GM12891 (cell line): ENCODE measurements at places on chromosomes 1 and 21.
A peak's percentile ranks its signal among the peaks of the same experiment; 100 is the strongest.

- no peak for DNase-seq
These were observed 1.5 kb downstream of the GRIK3 start for GRCh38 chr1:37032660-37033354.

DNA sequence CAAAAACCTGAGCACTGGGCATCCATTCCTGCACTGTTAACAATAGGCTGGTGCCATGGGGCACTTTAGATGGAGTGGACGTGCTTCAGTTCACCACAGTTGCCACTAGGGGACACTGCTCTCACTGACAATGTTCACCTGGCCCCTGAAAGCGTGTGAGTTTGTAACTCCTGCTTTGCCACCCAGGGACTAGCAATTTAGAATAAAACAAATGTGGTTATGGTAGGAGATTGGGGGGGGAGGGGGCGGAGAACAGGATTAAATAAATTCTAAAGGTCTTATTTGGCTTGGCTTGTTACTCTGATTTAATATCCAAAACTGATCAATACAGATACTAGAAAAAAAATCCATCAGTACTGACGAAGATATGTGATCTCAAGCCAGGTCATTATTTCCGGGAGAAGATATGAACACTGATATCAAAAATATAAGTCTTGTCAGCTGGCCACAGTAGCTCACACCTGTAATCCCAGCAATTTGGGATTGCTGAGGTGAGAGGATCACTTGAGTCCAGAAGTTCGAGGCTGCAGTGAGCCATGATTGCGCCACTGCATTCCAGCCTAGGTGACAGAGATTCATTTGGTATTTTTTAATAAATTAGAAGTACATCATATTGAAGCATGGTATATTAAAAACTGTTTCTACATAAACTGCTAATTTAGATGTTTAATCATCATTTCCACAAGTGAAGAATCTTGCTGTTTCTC lies 23.2 kb downstream of the INTS7 start:
- peak; percentile 42 for DNase-seq

GRCh38 chr1:206796981-206797402 lies 24.7 kb upstream of the IL10 start:
- no peak for DNase-seq

GRCh38 chr1:36560177-36560576 lies 77.5 kb upstream of the CSF3R start:
- DNase-seq = no peak

- no peak for DNase-seq
These were observed 33.4 kb upstream of the CD84 start for GRCh38 chr1:160612613-160613218.

DNA sequence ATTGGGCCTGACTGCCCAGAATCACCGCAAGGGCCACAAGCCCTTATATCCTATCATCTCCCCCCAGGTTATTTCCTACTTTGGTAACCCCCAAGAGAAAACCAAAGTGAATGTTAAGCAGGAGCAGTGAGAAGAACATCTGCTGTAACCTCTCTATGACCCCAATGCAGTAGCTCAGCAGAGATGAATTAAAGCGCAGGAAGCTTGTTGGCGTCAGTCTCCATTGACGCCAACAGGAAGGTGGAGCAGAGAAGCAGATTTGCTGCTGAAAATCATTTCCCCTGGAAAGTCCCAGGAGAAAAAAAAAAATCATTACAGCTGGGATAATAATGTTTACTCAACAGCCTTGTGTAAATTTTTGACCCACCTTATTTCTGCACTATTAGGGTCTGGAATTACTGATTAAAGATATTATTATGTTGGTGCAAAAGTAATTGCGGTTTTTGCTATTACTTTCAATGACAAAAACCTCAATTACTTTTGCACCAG lies 33.2 kb upstream of the FAM163A start:
- DNase-seq = no peak

- no peak for DNase-seq
These were observed at the start of gene GRHL3 for GRCh38 chr1:24319312-24319863. TSS of gene GRHL3 (plus strand) at chr1:24319357. CDS start at chr1:24319552, 195 bp downstream.

DNA sequence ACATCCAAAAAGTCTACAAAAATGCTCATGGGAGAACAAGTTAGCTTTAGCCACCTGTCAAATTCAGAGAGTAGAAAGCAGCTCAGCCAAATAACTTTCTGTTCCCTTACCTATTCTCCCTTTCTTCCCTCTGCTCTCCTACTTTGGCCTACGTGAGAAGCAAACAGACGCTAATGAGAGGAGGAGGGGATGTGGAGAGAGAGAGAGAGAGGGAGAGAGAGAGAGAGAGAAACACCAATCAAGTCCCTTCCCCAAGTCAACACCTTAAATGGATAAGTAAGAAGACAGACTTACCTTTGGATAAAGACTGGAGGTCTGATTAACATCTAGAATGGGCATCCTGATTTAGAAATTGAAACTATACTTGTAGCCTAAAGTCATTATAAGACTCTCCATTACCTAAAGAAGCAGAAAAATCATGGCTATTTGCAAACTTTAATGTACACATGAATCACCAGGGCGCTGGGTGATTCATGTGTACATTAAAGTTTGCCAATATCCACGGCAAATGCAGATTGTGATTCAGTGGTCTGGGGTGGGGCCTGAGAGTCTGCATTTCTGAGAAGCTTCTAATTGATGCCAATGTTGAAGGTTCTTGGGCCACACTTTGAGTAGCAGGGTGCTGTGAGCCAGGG lies 13.1 kb upstream of the DUSP12 start:
- DNase-seq = no peak

GRCh38 chr1:183537405-183537804 lies 52.9 kb downstream of the NCF2 start:
- no peak for DNase-seq

GRCh38 chr1:93076268-93076667 lies 2.8 kb upstream of the MTF2 start:
- no peak for DNase-seq

DNA sequence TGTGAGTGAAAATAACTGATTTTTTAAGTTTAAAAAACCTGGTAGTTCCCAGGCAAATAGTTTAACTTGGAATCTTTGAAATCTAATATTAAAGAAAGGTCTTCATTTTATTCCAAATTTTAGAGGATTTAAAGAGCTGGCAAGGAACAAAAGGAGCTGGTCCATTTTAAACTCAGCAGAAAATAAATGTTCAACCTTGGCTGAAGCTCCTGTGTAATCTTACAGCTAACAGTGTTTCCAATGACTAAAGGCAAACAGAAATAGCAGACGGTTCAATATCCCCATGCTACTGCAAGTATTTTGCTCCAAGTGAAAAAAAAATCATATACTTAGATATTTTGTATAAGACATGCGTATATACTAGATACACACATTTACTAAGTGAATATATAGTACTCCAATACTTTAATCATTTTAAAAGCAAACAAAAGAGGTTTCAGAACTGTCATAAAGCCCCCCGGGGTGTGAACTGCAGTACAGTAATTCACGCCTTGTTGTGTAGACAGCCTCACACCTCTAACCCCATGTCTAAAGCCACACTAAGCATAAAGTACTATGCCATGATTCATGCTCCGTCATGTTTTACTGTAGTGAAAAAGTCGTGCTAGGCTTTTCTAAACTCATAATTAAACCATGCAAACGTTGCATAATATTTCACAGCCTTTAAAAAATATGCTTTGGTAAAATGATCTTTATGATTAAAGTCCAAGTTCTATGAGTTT lies 132.2 kb downstream of the CLIC6 start:
- DNase-seq = no peak

DNA sequence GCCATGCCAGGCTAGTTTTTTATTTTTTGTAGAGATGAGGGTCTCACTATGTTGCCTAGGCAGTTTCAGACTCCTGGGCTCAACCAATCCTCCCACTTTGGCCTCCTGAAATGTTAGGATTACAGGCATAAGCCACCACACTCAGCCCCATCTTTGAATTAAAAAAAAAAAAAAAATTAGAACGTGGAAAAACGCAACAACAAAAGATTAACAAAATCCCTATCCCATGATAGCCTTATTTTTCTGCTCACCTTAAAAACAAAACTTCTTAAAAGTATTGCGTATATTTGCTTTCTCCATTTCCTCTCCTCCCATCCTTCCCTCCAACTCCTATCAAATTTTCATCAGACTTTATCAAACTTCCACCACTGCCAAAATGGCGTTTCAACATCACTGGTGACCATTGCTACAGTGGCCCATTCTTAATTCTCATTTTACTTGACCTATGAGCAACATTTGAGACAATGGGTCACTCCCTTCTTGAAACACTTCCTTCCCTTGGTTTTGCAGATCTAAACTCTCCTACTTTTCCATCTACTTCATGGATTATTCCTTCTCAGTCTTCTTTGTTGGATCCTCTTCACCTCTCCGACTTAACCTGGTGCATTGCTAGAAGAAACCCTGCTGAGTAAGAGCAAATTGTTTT lies 579 bp upstream of the ZNF684 start:
- no peak for DNase-seq

GRCh38 chr1:160987359-160988050 lies 32.9 kb upstream of the ITLN2 start:
- DNase-seq = no peak

GRCh38 chr1:37478890-37479254 lies 4.5 kb downstream of the ZC3H12A start:
- DNase-seq = no peak

GRCh38 chr1:72918940-72919339 lies 636.6 kb upstream of the NEGR1 start:
- DNase-seq = no peak

GRCh38 chr21:46051379-46051770 lies 46.5 kb upstream of the COL6A2 start:
- DNase-seq = no peak

DNA sequence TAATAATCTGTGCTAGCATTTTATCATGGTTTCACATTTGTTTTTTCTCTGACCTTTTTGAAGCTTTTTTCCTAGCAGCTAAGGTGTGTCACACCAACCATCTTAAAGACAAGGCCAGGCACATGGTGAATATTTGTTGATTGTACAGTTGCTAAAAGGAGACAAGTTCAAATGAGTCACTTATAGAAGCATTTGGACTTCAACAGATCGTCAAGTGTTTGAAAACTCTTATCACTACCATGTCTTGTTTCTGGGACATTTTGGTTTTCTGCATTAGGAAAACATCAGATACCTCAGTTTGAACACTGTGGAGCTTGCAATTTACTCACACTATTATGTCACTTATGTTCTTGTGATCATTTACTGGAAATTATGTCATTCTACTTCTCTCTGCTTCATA lies 407.3 kb downstream of the USP25 start:
- DNase-seq = no peak

- DNase-seq = no peak
These were observed 69.5 kb downstream of the TMPRSS15 start for GRCh38 chr21:18334066-18334465.

DNA sequence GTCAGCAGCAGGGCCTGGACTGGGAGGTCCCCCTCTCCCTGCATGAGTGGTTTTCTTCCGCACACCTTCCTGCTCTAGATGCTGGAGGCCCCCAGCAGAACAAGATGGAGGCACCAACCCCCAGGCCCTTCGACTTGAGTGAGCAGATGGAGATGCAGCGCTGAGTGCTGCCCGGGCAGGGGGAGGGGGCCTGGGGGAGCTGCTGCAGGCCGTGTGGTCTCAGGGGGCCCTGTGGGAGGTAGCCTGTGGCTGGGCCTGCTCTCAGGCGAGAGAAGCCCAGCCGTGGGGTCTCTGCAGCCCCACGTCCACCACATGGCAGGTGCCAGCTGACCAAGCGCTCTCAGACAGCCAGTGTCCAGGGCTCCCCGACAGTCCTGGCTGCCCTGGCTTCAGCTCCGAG lies 1.2 kb upstream of the FAAP20 start:
- DNase-seq = no peak

- DNase-seq = no peak
These were observed 52.6 kb downstream of the ABCA4 start for GRCh38 chr1:94068096-94068998.

- no peak for DNase-seq
These were observed 12.5 kb downstream of the PDXK start for GRCh38 chr21:43731476-43731875.

DNA sequence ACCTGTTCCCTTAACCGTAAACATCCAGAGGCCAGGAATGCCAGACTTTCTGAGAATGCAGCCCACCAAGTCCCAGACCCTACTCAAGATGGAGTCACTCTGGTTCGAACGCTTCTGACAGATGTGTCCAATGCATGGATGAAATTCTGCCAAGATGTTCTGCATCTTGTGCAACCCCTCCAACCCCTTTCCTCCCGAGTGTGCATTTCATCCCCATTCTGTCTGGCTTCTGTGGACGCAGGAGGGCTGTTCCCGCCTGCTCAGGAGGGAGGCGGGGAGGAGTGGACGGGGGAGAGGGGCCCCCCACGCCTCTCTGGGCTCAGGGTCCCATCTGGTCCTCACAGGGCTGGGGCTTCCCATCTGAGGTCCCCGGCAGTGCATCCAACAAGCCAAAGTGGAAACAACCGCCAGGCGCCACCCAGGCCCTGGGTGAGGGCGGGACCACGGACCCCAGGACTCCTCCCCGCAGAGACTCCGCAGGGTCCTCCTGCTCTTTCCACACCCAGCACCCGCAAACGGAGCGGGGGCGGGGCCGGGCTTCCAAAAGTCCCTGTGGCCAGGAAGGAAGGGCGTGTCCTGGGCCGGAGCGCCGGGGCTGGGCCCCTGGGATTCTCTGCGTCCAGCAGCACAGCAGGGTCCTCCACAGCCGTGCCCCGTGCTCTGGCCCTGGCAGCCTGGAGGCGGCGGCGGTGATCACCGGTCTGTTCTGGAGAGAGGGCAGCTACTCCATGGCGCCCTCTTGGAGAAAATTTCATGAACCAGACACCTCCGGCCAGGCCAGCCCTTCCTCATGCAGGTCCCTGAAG lies 27.8 kb upstream of the SUMO3 start:
- peak; percentile 68 for DNase-seq

GRCh38 chr1:153346077-153346723 lies 2.4 kb downstream of the PGLYRP4 start:
- DNase-seq = no peak

DNA sequence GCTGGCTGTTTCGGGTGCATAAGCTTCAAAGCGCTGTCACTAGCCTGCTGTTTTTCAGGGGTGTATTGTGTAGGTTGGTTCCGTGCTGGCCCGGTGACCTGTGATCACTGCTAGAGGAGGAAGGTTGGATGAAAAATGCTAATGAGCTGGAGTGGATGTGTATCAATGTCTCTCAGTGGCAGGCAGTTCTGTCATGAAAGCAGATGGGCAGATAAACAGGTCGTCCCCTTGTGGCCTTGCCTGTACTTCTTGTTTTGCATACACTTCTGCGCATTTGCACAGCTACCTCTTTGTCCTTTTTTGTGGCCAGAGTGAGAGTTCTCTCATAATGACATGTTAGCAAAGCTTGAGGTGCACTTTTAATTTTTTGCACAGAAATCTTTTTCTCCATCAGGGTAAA lies 2.9 kb downstream of the SELENON start:
- no peak for DNase-seq

GRCh38 chr1:234972411-234973191 lies 156.0 kb downstream of the TOMM20 start:
- DNase-seq = no peak

- DNase-seq = no peak
These were observed 36.9 kb upstream of the TARBP1 start for GRCh38 chr1:234515821-234516241.

DNA sequence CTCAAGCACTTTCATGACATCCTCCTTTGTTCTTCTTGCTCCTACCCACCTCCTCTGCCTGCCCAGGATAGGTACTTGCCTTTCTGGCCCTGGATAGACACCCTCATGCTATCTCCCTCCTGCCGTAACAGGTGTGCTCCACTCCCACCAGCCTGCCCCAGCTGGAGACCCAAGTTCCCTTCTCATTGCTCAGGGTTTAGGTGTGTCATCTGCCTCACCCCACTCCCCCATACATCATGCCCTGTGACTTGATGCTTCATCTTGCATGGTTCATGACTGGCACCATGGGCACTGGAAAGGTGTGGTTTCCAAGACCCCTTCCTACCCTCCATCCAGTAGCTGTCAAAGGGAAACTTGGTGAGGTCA lies 5.9 kb downstream of the RHEX start:
- DNase-seq = no peak
